Foreskin keratinocyte (primary cell): ENCODE measurements at places on chromosomes 5 and 9.

GRCh38 chr5:158979290-158979689 is 120.4 kb downstream of the EBF1 start:
- DNase-seq, result no peak

GRCh38 chr5:16916262-16916878 is 19.7 kb downstream of the MYO10 start:
- DNase-seq, result peak; percentile 93

- no peak for DNase-seq
Observed at GRCh38 chr5:1815071-1815786, 14.0 kb downstream of the NDUFS6 start.

DNA sequence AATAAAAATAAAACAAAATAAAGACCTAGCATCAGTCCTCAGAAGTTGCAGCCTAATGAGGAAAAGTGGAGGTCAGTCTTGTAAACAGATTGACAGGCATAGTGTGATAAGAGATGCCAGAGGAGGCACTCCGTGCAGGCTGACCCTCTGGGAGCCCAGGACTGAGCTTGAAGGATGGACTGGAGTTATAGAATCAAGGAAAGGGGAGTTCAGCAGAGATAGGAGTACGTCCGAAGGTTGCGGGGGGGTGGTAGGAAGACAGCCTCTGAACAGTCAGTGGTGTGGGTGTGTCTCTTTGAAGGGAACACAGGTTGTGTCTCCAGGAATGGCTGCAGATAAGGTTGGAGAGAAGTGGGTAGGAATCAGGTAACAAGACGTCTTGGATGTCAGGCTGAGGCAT is 126.1 kb upstream of the CPEB4 start:
- no peak for DNase-seq

- no peak for DNase-seq
Observed at GRCh38 chr9:16090907-16091629, 538.2 kb downstream of the CCDC171 start.

- DNase-seq, result no peak
Observed at GRCh38 chr9:129419382-129419899, 201.5 kb downstream of the C9orf50 start.

DNA sequence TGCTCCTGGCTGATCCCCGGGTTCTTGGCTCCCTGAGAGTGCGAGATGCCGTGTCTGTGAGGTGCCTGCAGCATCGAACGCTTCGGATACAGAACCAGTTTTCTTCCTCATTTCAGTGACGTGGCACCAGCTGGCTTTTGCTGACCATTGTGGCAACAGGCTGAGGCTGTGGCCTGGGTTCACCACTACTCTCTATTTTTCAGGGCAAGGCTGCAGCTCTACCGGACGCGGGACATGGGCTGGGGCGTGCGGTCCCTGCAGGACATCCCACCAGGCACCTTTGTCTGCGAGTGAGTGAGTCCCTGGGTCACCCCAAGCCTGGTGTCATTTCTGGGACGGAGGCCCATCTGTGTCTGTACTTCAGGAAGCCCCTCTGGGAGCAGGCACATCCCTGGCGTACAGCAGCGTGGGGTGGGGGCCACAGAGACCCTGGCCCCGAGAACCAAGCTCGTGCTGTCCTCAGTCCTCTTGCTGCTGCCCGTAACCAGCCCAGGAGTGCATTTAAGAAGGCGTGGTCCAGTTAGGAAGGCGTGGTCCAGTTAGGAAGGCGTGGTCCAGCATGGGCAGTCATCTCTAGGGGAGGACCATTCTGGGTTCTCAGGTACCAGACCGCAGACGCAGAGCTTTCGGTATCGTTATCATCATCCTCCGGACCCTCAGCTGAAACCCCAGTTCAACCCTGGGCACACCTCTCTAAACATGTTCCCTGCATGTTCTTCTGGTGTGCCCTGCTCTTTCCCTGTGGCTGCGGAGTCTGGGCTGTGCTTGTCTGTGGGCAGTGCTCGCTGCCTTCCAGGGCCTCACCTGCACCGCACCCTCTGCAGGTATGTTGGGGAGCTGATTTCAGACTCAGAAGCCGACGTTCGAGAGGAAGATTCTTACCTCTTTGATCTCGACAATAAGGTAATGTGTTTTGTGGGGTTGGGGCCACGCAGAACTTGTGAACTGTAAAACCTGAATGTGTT is 60.1 kb upstream of the CACNA1B start:
- no peak for DNase-seq

DNA sequence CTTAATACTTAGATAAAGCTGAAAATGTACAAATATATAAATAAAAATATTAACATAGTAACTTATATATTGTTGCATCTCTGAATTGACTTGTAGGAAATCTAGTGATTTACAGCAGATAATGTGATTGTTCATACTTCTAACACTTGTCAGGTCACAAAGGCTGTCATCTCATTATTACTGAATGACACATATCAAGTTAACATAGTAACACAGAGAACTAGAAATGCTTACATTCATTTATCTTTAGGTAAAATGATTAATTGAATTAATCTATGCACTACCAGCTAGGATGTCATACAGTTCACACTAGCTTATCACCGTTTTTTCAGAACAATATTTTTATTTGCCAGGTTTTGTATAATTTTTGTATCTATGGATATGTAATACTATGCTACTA is 189.8 kb upstream of the SH3GL2 start:
- DNase-seq, result no peak

DNA sequence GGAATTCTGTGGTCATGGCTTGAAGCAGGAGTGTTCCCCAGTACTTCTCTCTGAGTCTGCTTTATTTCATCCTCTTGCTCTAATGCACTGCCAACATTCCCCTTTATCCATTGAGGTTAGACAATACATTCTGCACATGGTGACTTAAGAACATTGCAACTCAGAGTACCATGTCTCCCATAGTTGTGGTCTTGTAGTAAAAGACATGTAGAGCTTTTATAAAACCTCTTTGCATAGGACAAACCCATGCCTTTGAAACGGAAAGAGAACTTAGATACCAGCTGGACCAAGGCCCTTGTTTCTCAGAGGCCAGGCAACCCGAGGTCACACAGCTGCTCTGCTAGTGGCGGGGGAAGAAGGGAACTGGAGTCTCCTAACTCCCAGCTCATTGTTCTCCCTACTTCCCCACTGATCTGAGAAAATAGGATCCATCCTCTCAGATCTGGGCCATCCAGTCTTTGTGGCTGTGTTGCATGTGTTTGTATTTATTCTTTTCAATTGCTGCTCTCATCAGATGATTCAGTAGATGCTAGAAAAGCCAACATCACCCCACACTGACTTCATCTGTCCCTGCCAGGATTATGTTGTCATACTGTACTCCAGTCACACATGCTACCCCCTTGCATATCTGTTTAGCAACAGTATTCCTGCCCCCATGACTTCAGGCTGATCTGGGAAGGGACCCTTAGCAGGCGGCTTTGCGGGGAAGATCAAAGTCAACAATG is 236.9 kb downstream of the SAXO1 start:
- DNase-seq, result no peak

- DNase-seq, result no peak
Observed at GRCh38 chr5:156241266-156241665, 85.7 kb upstream of the SGCD start.

DNA sequence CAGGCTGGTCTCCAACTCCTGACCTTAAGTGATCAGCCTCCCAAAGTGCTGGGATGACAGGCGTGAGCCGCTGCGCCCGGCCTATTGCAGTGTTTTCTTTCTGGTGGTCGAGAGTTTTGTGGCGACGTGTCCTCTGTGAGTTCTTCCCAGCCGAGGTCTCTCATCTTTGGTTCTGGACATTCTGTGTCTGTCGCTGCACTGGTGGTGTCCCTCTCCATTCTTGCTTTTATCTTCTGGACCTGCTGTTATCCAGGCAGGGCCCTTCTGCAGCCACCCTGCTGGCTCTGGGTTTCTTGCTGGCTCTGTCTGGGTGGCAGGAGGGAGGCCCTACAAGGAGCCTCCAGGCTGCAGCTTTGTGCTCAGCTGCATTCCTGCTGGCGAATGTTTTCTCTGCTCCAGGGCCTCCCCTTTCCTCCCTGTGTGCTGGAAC is 49.1 kb upstream of the EXOC3 start:
- DNase-seq, result no peak

GRCh38 chr5:135127439-135128240 is 93.6 kb upstream of the PITX1 start:
- DNase-seq, result peak; percentile 59

DNA sequence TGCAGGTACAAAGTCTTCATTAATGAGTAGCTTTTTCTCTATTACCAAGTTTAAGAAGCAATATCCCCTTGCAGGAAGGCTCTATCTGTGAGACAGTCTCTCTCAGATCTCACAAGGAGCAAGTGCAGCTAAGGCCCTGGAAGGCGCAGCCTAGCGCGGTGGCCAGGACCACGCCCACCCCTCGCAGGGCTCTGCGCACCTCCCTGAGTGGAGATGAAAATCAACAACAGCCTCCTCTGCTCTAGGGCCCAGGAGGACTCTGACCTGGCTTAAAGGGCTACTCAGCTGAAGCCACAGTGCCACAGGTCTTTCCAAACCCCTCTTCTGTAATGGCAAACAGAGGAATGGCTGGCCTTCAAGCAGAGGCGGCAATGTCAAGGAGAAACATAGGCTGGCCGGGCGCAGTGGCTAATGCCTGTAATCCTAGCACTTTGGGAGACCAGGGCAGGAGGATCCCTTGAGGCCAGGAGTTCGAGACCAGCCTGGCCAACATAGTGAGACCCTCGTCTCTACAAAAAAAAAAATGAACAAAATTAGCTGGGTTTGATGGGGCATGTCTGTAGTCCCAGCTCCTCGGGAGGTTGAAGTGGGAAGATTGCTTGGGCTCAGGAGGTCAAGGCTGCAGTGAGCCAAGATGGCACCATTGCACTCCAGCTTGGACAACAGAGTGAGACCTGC is 11.9 kb downstream of the SEC16A start:
- DNase-seq, result no peak

- DNase-seq, result no peak
Observed at GRCh38 chr5:177005619-177006264, 837 bp downstream of the UIMC1 start.

GRCh38 chr9:97851446-97851883 is 1.6 kb upstream of the FOXE1 start:
- DNase-seq, result no peak

- DNase-seq, result no peak
Observed at GRCh38 chr5:116881921-116882531, 307.4 kb upstream of the SEMA6A start.

GRCh38 chr5:43609752-43610151 is 6.8 kb downstream of the NNT start:
- no peak for DNase-seq

DNA sequence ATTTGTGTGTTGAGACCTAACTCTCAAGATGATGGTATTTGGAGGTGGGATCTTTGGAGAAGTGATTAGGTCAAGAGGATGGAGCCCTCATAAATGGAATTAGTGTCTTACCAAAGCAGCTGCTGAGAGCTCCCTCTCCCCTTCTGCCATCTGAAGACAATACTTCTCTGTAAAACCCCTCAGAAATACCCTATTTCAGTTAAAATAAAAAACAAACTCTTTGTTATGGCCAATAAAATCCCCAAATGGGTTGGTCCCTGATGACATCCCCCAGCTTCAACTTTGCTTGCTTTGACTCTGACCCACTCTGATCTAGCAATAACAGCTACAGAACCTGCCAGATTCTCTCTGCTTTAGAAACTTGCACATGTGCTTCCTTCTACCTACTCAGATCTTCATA is 100.9 kb downstream of the SNCAIP start:
- DNase-seq, result no peak

DNA sequence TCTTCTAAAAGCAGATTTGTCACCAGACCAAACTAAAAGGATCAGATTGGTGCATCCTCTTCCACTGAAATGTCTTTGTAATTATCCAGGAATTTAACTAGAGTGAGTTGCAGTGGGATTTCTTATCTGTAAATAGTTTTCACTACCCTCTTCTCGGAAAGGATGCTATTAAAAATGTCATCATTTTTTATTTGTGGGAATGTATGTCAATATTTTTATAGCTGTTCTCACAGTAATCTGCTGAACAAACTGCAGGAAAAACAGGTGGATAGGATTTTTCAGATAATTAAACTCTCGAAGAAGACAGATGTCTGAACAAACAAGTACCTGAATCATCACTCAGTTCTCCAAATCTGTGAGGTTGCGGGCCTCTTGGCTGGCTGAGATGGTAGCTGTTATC is 62.7 kb downstream of the RAB14 start:
- DNase-seq, result peak; percentile 29

- DNase-seq, result no peak
Observed at GRCh38 chr5:65150599-65151304, 331.0 kb downstream of the ADAMTS6 start.

DNA sequence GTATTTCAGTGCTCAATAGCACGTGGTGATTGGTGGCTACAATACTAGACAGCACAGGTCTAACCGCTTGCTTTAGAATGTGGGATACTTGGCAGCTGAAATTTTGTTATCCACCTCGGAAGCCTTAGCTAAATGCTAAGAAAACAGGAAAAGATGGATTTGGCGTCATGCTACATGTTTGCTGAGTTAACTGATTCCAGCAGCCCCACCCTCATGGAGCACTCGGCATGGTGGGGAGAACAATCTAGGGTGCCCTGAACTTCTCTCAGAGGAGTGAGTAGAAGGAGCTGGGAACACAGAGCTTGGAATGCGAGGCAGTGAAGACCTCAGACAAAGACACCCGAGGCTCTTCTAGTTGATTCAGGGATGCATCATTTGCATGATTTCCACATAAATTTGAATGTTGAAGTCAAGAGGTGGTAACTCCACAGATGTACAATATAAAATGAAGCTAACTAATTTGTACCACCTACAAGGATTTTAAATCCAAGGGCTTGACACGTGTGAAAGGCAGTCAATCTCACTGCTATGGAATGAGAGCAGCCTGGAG is 145.1 kb upstream of the FSTL4 start:
- DNase-seq, result no peak

DNA sequence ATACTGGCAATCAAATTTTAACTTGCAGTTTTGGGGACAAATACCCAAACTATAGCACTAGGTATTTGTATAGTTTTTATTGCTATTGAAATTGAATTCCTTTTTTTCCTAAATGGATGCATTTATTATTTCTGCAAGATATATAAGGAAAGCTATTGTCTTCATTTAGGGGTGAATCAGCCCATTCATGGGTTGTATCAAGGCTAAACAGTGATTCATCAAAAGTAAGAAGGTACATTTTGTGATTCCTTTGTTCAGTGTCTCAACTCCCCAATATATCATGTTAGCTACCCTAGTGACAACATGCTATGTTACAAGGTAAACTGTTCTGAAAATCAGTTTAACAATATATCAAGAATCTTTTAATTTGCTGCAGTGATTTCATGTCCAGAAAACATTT is 185.7 kb downstream of the PLK2 start:
- no peak for DNase-seq

- DNase-seq, result no peak
Observed at GRCh38 chr9:137989999-137990715, 112.6 kb downstream of the CACNA1B start.
